ENCODE measurements at places on chromosomes 5 and 9.

DNA sequence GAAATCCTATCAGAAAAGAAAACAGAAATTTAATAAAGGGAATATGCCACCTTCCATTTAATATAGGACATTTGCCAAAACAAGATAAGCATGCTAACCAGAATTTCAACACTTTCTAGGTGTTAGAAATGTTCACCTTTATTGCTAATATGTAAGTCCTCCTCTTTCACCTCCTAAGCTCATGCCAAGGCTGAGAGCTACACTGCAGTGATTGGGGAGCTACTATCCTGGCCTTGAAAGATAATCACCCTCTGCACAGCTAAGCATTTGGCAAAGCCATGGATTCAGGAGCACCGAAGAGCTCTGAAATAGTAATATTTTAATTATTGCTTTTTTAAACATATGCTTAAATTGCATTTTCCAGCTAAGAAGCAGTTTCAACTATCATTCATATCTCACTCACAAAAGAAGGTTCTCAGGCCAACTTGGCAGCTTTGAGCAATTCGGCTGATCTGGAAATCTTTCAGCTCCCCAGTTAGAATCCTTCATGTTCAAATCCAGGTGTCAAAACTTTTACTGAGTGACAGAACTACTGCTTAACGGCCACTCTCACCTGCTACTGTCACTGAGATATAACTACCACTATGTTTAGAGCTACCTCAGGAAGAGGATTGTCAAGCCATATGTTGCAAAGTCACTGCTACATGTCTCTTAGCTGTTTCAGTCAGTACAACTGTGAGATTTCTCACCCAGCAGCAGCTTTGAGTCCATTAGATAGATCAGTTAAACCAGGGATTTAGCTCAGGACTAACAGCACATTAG lies 302.0 kb downstream of the NFIB start:
- no peak for DNase-seq

DNA sequence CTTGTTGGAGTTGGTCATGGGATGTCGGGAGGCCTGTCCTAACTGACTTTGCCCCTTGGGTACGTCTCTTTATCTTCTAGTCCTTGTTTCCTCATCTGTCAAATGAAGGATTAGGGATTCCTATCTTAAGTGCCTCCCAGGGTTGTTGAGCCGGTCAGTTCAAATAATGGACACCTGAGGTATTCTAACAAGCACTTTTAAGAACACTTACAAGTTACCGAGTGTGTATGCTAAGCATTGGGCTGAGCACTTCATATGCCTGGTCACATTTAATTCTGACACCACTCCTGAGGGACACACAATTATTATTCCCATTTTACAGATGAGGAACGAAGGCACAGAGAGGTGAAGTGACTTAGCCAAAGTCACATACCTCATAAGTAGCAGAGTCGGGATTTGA lies 37.1 kb downstream of the CAMK2A start:
- DNase-seq, result no peak

DNA sequence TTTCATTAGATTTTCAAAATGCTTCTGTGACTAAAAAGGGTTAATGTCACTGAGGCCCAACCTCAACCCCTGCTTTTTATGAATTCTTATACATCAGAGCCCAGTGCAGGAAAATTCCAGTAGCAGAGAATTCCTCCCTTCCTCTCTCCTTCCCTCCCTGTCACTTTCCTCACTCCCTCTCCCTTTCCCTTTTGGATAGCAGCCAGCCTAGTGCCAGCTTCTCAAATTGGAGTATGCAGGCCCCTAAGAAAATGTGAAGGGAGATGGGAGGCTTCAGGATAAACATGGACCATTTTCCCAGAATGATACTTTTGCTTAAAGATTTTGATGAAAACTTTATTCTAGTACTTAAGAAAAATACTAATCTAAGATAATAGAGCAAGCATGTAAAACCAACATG lies 507.4 kb downstream of the KDM4C start:
- DNase-seq, result no peak

GRCh38 chr5:35785601-35786085 lies 71.0 kb upstream of the IL7R start:
- DNase-seq, result peak; percentile 64

- DNase-seq, result no peak
Measured at GRCh38 chr9:27414220-27414761, 109.8 kb upstream of the IFNK start.

DNA sequence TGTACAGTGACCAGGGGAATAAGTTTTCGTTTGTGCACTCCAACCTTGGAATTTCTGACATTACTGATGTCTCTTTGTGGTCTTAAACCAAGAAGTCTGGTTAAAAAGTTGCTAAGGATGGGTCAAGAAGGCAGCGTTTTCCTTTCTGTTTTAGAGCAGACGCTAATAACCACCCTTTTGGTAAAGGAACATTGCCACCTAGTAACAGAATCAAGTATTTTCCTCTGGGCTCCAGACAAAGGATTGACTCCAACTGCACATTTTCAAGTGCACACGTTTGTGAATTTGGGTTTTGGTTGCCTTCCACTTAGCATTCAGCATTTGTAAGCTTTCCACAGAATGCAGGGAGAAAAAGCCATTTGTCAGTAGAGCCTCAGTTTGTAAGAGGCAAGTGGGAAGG lies 22.2 kb upstream of the CEP78 start:
- no peak for DNase-seq

GRCh38 chr5:177537389-177538361 lies 16.7 kb downstream of the FAM193B start:
- DNase-seq, result no peak

DNA sequence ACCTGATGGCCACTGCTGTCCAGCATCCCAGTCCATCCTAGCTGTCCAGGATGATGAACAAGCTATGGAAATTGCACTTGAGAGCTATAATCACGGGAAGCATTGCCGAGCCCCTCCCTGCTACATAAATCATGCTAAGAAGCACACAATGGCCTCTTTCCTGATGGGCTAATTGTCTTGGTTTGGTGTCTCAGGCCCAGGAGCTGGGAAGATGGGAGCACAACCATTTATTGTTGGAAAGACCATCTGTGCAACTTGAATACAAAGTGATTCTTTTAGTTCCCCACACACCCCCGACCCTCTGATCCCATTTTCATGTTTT lies 80.4 kb downstream of the RGS3 start:
- DNase-seq, result no peak

GRCh38 chr9:121557581-121558447 lies 58.2 kb upstream of the GGTA1 start:
- DNase-seq, result peak; percentile 28

DNA sequence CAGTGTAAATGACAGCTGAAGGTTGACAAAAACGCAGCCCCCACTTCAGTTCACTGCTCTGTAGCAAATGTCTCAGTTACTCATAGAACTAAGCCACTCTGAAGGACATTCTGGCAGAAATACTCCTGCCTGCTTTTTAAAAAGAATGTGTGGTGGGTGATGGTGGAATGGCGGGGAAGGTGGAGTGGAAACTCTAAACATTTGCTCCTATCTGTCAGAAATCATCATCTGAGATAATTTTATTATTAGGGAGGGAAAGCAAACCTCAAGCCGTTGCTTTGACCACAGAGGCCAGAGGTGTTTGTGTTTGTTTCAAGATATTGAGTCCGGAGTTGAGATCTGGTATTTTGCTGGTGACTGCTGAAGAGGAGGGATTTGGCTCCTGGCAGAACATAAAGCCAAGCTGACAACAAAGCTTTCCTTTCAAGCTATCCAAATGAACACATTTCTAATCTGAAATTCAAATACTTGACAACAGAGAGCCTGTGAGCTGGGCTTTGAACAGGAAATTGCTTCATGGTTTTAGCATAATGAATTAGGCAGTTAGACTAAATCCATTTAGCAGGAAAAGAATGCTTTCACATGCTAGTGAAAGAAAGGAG lies 362.7 kb downstream of the CSNK1G3 start:
- no peak for DNase-seq

GRCh38 chr9:130185490-130186031 lies 13.4 kb downstream of the NCS1 start:
- no peak for DNase-seq

GRCh38 chr9:115653171-115653606 lies 500.4 kb upstream of the PAPPA start:
- no peak for DNase-seq

GRCh38 chr5:63648376-63648775 lies 313.9 kb downstream of the HTR1A start:
- DNase-seq, result no peak

GRCh38 chr5:20347334-20347733 lies 359.3 kb upstream of the CDH18 start:
- no peak for DNase-seq

DNA sequence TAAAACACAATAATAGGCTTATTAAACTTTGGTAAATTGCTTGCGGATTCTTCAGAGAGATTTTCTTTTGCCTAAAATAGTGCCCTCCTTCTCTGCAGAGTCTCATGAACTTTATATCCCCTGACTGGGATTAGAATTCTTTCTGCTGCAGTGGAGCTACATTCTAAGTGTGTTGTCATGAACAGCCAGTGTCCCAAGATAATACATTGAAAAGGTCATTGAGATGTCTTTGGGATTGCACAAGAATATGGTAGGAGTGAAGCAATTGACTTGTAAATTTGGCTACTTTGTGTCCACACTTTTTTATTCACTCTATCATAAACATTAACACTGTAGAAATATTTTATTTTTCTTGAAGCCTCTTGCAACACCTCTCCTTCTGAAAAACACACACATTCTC lies 604.5 kb downstream of the GABRG2 start:
- DNase-seq, result no peak

DNA sequence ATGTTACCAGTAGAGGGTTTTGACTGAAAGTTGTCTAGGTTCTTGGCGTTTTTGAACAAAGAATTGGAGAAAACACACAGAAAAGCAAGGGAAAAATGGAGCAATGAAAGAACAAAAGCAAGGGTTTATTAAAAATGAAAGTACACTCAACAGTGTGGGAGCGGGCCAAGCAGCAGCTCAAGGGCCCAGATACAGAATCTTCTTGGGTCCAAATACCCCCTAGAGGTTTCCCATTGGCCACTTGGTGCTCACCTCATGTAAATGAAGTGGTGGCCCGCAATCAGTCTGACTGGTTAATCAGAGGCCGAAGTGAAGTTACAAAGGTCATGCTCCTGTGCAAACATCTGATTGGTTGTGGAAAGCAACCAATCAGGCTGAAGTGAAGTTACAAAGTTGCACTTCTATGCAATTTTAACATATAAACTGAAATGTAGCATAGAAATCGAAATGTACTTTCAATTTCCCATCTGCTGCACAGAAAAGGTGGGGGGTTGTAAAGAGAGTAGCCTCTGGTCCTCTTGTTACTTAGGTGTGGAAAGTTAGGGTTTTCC lies 1.9 kb upstream of the GM2A start:
- peak; percentile 45 for DNase-seq

DNA sequence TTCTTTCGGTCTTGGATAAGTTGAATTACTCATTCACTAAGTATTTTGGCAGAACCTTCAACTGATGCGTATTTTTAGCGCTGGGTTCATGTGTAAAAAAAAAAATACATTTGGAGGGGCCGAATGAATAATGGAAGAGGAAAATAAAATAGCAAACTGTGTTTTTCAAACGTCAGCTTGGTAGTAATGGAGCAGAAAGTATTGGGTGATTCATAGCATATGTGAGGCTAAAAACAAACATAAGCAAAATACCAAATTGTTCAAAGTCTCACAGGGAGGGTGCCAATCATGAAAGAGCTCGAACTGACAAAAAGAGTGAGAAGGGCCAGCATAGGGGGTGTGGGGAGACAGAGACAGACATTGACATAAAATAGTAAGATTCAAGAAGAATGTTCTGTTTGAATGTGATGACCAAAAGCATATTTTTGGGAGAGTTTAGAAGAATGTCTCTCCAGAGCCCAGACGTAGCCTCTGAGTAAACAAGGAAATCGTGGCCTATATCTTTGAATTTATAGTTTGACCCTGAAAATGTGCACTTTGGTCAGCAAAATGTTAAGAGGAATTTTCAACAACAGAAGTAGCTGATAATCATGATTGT lies 174.9 kb upstream of the HMHB1 start:
- DNase-seq, result no peak

- DNase-seq, result no peak
Measured at GRCh38 chr9:6877671-6878161, 119.9 kb downstream of the KDM4C start.

DNA sequence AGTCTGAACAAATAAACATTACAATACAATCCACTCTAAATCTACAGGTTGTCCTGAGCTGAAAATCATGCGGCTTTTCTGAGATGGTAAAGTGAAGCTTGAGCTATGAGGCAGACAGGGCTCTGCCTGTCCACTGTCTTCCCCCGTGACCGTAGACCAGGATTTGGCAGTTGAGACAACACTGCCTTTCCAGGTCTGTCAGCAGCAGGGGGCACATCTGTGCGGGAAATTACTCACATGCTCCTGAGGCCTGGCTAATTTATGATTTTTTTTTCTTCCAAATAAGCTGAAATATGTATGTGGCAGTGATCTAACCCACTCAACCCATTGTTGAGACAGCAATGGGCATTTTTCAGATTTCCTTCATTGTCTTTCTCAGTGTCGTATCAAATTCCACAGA lies 307.9 kb downstream of the FBXL7 start:
- DNase-seq, result no peak

DNA sequence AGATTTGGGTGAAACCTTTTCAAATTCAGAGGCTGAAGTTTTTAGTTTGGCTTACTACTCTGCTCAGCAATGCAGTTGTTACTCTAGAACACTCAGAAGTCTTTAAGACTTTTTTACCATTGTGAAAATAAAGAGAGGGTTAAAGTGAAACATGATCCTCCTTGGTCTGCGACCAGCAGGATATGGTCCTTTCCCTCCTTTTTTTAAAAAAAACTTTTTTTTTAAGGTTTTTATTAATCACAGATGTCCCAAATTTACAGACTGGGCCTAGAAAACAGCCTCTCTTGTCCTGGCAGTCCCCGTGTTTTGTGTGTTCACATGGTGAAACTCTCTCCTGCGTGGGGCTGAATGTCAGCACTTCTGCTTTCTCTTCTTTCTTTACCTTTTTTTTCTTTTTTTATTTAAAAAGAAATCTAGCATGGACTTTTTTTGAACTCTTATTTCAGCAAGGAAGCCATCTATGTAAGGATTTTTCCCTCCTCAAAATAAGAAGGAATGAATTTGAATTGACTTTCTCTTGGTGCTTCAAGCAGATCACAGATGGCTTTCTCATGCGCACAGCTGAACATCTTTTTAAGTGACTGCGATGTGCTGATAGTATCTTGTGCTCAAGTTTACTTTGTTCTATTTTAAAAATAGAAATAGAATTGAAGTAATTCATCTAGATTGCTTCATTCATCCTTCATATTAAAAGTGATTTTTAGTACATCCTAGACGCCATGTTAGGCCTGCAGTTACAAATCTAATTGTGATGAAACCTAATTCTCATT lies 128.7 kb upstream of the OTULINL start:
- DNase-seq, result no peak

- no peak for DNase-seq
Measured at GRCh38 chr9:133811471-133811870, 73.3 kb upstream of the SARDH start.

- no peak for DNase-seq
Measured at GRCh38 chr5:176830995-176831423, 20.6 kb downstream of the UNC5A start.

DNA sequence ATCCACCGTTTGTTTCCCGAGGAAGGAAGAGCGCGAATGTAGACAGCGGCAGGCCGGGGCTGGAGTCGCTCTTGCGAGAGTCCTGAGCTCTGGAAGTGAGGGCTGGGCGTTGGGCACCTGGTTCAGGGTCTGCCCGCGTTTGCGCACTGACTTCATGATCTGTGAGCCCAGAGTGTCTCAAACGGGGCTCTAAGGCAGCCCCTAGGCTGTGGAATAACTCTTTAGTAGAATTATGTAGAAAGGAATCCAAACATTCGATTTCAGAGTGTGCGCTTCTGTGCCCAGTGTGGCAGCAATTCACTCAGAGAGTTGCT lies 478 bp upstream of the GGTA1 start:
- no peak for DNase-seq

GRCh38 chr9:6428940-6429889 lies 16.2 kb downstream of the UHRF2 start:
- no peak for DNase-seq

GRCh38 chr9:6040077-6040476 lies 24.7 kb upstream of the RANBP6 start:
- no peak for DNase-seq
